ENCODE measurements at places on chromosomes 11 and 22.

GRCh38 chr22:39360674-39361413, 11.1 kb downstream of the SYNGR1 start:
- DNase-seq, result no peak

- no peak for DNase-seq
Measured at GRCh38 chr11:128053981-128054931, 533.1 kb downstream of the ETS1 start.

GRCh38 chr11:1262172-1263006, 39.5 kb downstream of the MUC5B start:
- DNase-seq, result peak; percentile 92

DNA sequence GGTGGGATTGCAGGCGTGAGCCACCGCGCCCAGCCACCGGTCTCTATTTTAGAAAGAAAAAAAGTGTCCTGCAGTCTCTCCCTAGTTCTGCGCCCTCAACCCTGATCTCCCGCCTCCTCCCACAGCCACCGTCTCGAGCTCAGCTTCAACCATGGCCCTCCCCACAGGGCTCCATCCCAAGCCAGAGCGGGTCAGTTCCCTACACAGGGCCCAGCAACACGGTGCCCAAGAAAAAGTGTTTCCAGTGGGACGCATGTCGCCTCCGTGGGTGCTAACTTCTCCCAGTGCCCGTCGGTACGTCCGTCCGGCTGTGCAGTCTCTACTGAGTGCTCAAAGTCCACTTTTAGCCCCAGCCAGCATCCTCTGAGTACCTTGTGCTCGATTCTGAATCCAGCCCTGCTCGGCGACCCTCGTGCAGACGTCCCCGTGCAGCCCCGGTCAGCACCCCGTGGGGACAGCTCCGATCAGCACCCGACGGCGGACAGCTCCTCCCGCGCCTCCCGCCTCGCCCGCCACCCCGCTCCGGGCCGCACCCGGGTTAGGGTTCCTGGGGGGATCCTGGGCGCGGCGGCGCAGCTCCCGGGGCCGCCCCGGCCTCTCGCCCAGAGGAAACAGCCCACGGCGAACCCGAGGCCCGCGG, 657 bp upstream of the MAPK8IP2 start:
- DNase-seq, result no peak

DNA sequence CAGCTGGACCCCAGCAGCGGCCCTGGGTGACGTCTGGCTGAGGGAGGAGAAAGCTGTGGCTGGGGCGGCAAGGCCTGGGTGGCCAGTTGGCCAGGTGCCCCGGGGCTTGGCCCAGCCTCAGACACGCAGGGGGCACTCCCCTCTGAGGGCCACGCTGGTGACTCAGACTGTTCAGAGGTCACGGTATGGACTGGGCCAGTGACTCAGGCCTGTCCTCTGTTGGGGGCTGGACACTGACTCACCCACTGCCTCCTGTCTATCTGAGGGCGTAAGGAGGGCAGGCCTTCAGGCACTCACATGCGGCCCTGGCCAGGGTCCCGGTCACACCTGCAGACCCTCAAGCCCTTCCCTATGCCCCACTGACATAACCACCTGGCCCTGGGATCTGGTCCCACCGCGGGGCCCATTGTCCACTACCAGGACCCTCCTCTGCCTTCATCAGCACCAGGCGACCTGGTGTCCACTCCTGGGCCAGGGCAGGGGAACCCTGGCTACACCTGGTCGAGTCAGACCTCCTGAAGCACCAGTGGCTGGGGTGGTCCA, 3.7 kb upstream of the MUC5AC start:
- DNase-seq, result no peak

DNA sequence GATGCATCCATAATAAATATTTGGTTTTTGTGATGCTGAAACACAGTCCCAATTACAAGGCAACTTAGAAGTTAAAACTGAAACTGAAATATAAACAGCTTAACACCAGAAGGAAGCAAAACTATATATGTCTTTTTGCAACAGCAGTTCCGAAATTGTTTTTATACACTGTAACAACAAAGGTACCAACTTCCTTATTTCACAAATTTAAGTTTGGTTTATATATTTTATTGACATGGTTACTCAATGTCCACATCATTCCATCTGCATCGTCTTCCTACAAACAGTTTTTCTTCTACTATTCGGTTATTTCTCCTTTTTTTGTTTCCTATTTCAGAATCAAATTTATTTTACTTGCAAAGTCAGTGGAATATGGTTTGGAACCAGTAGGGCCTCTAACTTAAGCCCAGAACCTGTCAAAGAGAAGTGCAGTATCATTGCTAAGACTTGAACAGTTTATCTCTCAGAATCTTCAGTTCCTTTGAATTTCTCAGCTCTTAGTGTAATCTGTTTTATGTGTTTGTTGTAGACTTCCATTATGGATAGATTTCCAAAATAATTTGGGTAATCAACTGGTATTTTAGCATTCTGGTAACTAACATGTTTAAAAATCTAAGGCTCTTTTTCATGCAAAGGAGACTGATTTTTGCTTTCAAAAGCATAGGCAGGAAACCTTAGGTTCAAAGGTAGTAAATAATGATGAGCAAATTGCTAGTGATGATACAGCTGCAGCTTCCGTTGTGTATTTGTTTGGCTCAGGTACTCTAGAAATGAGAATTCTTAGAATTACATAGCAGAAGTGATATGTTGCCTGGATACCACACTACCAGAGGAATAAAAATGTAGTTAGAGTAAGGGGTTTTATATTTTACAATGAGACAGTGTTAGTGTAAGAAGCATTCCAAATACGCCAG, 8.2 kb upstream of the HSPA8 start:
- DNase-seq, result no peak

DNA sequence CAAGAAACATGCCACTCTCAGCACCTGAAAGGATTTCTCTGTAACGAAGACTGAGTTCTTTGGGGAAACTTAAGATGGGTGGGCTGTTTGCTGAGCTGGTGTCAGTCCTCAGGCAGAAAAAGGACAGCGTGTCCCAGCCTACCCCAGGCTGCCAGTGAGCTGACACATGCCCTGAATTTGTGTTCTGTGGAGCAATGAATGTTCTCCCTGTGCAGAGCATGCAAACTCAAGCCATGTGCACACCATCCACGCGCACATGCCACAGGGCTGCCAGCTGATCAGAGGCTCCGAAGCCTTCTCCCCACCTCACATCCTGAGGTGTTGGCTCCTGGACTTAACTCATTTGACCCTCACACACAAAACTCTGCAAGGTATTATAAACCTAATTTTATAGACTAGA, 104.9 kb downstream of the KCNC1 start:
- DNase-seq, result no peak

DNA sequence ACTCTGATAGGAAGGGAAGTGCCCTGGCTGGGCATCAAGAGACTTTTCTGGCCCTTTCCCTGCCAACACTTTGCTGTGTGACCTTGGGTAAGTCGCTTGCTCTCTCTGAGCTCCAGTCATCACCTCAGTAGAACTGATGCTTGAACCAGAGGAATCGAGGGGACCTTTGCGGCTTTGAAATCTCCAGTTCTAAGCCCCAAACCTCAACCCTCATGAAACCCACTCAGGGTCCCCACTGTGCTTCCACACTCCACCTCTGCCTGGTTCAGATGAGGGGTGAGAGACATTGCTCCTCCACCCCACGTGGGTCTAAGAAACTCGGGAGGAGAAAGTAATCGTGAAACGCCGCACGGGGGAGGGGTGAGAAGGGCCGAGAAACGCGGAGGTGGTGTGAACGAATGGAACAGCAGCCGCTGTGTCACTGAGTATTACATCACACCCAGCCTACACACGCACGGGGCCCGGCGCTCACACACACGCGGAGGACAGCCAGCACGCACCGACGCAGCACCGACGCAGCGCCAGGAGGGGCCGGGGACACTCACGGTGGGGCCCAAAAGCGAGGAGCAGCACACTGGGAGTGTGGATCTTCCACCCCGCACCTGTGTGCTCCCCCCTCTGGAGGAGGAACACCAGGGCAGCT, 4.3 kb downstream of the RTN4RL2 start:
- no peak for DNase-seq

DNA sequence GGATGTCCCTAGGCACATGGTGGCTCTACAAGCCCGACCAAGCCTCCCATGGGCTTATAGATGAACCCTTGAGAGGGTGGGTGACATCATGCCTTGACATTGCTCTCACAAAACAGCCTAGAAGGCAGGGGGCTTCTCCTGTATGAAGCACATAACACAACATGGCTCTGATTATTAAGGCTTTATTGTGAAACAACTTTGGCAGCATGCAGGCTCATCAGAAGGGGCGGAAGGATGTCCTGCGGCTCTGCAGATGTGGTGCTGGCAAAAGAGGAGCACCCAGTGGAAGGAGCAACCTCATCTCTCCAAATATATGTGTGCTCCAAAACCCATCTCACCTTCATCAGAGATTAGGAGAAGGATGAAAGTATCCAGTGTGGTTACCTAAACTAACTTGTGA, 100.4 kb downstream of the MPPED2 start:
- DNase-seq, result no peak

DNA sequence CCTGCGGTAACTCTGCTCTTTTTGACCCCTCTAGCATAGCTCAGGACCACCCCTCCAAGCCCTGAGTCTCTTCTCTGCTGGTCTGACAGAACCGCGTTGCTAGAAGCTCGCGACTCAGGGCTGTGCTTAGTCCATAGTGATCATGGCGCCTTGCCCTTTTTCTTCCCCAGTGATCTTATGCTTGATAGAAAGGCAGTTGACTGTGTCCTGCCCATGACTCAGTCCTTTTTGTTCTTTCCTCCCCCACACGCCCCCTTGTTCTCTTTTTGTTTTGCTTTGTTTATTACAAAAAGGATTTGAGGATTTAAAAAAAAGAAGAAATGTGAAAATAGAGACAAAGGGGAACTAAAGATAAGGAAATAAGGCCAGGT, 17.5 kb downstream of the IL17RA start:
- DNase-seq, result no peak

GRCh38 chr11:130554241-130555055, 106.0 kb downstream of the ADAMTS15 start:
- no peak for DNase-seq

DNA sequence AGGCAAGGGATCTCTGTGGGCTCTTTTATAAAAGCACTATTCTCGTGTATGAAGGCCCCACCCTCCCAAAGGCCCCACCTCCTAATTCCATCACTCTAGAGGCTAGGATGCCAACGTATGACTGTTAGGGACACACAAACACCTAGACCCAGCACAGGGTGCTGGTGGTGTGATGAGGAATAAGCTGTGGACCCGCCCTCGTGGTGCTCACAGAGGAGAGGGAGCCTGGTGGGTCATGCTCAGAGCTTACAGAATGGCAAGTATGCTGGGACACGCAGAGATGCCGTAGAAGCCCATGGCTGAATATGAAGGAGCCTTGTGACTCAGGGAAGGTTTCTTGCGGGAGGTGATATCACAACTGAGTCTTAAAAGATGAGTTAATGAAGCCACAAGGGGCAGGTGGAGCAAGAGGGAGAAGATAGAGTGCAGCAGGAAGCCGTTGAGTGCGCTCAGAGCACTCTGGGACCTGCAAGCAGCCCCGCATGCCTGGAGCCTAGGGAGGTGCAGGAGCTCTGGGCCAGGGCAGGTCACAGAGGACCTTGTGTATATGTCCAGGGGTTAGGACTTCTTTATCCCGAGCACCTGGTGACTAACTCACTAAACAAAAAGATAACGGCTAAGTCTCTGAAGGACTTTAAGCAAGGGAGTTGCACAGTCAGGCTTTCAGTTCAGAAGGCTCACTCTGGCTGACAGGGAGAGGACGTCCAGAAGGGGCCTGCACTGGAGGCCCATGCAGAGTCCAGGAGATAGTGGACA, 160.9 kb downstream of the TRIM29 start:
- no peak for DNase-seq

DNA sequence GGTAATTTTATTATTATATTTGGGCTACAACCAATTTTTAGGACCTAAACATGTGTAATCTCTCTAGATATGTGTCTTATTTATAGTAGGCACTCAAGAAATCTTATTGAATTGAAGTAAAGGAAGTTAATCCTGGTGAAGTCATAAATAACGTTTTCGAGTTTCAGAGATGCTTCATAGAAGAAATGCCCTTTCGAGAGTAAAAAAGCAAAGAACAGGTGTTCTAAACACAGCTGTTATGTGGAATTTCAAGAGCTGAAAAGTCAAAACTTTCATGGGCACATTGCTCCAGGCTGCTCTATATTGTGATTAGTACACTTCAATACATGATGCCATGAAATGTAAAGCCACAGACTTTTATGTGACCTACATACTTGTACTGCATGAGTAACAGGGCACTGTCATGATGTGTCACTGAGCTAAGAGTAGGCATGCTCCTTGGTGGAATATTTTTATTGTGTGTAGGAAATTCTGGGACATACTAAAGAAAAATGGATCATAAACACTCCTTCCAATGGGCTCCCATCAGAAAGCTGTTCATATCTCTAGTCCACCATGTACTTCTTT, 7.2 kb upstream of the ELMOD1 start:
- no peak for DNase-seq

DNA sequence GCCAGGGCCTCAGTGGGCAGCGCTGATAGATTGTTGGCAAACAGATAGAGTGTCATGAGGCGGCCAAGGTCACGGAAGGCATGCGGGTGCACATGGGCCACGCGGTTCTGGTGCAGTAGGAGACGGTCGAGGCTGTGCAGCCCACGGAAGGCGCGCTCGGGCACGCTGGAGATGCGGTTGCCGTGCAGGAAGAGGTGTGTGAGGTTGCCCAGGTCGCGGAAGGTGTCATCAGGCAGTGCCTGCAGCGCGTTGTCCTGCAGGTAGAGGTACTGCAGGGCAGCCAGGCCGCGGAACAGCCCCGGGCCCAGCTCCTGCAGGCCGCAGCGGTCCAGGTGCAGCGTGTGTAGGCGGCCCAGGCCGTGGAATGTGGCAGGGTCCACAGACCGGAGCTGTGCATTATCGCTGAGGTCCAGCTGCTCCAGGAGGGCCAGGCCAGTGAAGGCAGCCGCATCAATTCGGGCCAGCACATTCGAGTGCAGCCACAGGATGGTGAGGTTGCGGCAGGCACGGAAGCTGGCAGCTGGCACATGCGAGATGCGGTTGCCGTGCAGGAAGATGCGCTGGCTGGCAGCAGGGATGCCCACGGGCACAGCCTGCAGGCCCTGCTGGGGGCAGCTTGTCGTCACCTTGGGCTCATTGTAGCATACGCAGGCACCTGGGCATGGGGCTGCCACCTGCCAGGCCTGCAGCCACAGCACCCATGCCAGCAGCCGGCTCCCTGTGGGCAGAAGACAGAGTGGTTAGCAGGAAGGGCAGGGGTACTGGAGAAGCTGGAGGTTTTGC, 25.5 kb downstream of the RTN4R start:
- DNase-seq, result no peak

DNA sequence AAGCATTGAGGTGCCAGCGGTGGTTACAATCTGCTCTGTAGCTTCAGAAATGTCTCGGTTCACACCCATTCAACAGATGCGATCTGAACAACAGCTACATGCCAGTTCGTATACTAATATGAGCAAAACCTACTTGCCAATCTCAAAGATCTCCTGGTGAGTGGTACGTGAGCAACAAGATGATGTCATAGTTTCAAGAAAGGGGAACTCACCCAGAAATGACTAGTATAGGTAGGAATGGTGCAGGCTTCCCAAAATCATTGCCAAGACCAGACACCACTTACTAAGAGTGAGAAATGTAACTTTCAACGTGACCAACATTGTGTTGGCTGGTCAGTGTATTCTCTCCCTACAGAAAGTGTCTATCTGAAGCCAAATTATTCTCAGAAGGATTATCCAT, 31.1 kb downstream of the OR6Q1 start:
- no peak for DNase-seq
